ENCODE measurements at places on chromosomes 1 and 21.

- no peak for DNase-seq
Observed at GRCh38 chr1:243489681-243490546, 234.1 kb downstream of the SDCCAG8 start.

- no peak for DNase-seq
Observed at GRCh38 chr1:81731989-81732388, 68.7 kb upstream of the ADGRL2 start.

DNA sequence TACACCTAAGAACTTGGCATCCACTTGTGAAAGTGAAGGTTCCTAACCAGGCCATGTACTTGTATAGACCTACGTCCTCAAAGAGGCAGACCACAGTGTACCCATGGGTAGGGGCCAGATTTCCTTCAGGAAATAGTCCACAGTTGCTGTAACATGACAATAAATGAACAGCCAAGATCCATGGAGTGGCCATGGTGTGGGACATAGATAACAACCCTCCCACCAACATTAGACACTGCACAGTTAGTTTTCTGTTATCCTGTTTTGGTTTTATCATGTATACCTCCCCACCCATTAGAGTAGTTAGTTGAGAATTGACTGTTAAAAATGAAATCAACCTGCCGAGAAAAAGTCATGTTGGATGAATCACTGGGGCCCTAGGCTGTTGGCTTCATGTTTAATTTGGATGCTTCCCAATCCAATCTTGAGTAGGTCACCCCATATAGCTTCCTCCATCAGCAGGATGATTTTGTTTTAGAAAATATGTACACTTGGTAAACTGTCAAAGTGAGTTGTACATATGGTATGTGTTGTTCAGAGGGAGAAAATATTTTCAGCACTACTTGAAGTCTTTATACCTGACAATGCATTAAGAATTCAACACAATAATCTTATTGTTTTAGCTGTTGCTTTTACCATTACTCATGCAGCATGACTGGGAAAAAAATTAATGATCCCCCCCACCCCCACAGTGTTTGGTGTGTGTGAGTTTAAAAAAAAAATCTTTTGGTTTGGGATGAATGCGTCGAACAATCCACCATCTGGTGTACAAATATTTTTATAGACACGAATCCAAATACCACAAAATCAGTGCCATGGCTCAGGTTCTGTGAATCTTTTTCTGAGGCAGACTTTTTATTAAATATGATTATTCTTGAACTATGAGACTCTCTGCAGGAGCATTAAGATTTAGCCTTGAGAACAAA, 88.3 kb upstream of the ARHGAP29 start:
- DNase-seq: no peak

- no peak for DNase-seq
Observed at GRCh38 chr1:2045468-2046173, 4.6 kb upstream of the PRKCZ start.

- DNase-seq: no peak
Observed at GRCh38 chr1:215845234-215845891, 278.3 kb downstream of the KCTD3 start.

DNA sequence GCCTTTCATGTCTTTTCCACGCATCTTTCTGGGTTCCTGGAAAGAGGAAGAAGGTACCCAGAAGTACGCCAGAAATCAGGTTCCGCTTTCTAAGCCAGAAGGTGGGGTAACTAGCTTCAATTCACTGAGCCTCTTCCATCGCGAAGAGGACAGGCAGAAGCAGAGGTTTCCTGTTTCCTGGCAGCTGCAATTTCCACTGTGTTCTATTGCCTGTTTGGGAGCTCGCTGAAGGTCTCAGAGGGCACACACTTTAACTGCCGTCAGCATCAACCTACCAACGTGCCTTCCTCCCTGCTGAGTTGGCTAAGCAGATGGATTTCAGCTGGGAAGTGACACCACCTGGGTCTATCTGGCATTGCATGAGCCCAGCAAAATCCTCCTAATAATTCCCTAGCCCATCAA, 10.0 kb downstream of the NCF2 start:
- peak; percentile 38 for DNase-seq

- DNase-seq: no peak
Observed at GRCh38 chr1:162663589-162664106, 31.4 kb downstream of the DDR2 start.

DNA sequence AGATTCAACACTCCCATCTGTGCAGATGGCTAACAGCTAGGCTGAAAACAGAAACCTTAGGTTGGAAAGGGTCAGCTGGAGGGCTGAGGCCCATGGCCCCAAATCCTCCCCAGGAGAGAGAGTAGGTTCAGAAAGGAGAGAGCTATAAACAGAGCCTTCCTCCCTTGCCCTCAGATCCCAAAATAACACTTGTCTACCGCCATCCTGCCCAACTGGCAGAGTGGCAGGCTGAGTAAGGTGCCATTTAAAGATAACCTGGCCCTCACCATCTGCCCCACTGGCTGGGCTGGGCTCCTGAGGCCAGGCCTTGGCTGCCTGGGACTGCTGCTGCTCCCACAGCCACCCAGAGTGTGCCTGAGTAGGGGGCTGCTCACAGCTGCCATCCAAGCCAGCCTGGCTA, 4.3 kb upstream of the SHISA4 start:
- peak; percentile 44 for DNase-seq

DNA sequence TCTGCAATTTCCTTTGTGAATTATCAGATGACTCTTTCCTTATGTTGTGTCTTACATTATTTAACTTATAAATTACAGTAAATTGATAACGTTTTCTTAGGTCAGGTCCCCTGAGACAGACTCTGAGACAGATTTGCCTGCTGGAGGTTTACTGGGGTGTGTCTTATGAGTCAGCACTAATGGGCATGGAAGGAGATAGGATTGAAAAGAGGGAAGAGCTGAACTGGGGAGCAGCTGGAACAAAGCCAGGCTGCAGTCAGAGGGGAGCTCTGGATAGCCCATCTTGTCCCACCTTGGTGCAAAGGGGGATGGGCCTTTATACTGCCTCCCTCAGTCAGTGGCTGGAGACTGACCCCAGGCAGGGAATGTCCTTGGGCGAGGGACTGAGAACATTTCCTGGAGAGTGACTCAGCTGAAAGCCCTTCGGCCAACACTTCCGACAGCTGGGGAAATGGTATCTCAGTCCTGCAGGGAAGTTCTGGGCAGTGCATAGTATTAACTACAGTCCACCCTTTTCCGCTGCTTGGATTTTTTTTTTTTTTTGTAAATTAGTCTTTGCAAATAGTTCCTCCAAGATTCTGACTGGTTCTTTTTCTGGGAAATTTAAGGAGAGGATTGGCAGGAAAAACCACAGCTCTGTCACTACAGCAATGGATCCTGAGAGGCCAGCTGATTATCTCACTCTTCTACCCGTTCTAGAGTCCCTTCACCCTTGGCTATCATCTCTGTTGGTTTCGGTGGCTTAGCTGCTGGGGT, 39.1 kb upstream of the CDC42BPA start:
- peak; percentile 9 for DNase-seq

- DNase-seq: peak; percentile 8
Observed at GRCh38 chr1:88998716-88999115, 6.3 kb upstream of the KYAT3 start.

DNA sequence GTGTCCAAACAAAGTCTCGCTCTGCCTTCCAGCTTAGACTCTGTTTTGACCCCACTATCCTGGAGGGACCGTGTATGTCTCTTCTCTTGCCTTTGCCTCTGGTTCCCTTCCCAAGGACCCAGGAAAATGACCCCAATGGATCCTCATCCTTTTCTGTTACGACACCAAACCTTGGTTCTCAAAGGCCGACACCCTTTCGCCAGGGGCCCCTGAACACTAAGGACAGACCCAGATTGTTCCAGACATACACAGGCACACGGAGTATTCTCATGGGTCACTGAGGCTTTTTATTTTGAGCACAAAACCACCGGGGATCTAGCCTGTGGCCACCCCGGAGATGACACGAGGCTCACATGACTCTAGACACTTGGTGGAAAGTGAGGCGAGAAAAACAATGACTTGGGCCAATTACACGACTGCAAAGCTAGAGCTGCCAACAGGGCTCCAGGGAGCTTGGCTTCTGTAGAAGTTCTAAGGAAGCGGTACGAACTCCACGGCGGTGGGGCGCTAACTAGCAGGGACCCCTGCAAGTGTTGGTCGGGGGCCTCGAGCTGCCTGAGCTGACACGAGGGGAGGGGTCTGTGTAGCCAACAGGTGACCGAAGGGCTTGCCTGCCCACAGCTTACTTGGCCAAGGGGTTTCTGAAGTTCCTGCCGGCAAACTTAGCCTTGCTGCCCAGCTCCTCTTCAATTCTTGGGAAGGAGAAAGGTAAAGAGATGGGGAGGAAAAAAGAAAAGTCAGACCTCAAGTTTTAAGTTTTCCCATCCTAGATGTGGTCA, 17.6 kb downstream of the ENO1 start:
- no peak for DNase-seq

DNA sequence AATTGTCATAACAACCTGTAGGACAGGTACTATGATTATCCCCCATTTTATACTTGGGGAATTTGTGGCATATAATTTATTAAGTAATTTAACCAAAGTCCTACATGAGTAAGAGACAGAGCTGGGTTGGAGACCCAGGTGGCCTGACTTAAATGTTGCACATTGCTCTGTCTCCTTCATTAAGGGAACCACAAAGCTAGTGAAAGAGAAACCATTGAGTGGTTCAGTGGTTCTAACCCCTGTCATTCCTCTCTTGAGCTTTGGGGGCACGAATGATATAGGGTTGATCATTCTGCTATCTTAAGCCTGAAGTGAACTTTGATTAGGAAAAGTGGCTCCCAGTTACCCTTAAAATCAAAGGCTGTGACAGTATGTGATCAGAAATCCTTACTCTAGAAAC, 5.3 kb upstream of the MAP3K7CL start:
- no peak for DNase-seq

DNA sequence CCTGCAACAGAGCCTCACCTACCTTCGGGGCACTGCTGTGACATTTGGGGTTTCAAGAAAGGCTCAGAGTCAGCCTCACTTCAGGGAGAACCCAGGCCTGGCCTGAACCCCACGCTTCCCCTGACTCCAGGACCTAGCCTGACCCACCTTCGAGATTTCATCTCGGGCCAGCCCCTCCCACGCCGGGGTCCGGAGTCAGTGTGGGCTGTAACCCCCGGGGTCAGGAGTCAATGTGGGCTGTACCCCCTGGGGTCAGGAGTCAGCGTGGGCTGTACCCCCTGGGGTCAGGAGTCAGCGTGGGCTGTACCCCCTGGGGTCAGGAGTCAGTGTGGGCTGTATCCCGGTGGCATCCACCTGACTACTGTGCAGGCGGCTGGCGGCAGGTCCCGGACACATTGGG, 183.0 kb upstream of the RAB4A start:
- DNase-seq: no peak

DNA sequence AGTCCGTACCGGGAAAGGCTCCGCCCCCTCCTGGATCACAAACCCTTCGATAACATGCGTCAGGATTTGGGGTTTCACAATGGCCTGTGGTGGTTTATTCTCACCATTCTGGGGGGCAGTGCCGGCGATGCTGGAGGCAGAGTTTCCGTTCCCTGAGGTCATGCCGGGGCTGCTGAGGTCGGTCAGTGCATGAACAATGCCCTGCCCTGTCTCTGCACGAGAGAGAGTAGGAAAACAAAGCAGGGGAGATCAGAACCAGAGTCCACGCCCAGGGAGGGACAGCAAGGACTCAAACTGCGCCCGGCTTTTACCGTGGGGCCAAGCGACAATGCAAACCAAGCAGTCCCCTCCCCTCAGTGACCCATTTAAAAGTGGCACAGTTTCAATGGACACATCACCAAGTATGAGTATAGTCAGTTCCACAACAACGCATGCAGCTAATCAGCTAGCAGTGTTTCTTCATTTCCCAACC, 13.2 kb upstream of the A3GALT2 start:
- no peak for DNase-seq

- DNase-seq: no peak
Observed at GRCh38 chr1:30028283-30028682, 695.1 kb downstream of the MATN1 start.

DNA sequence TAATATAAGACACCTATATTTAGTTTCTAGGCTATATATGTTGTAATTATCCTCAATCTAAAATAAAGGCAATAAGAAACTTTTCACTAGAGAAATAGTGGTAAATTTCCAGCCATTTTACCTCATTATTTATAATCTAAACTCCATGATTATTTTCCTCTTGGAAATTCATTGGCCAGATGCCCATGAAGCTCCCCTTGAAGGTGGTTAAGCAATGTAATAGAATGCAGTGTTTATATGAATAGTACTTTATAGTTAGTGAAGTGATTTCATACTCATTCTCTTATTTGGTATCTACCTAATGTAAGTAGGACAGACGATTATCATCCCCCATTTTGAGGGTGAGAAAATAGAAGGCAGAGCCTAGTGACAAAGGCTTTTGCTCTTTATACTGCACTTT, 26.5 kb downstream of the NFYC start:
- DNase-seq: no peak

GRCh38 chr21:34695434-34695833, 26.6 kb downstream of the CLIC6 start:
- DNase-seq: no peak

DNA sequence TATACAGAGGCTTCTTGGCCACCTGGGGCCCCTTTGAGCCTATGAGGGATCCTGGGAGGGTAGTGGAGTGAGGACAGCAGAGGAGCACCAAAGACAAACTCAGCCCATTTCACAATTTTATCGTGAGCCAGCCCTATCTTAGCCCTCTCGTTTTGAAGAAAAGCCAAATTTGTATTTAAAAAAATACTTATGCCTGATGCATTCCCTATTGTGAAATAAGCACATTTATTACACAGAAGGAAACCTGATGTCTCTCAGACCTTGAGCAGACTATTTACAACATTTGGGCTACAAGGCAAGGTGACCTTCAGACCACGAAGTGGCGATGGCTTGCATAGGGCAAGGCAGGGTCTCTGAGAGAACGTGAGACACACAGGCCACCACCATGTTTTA, 41.3 kb upstream of the H6PD start:
- DNase-seq: no peak

- DNase-seq: no peak
Observed at GRCh38 chr1:117094841-117095604, 26.5 kb downstream of the TRIM45 start.

DNA sequence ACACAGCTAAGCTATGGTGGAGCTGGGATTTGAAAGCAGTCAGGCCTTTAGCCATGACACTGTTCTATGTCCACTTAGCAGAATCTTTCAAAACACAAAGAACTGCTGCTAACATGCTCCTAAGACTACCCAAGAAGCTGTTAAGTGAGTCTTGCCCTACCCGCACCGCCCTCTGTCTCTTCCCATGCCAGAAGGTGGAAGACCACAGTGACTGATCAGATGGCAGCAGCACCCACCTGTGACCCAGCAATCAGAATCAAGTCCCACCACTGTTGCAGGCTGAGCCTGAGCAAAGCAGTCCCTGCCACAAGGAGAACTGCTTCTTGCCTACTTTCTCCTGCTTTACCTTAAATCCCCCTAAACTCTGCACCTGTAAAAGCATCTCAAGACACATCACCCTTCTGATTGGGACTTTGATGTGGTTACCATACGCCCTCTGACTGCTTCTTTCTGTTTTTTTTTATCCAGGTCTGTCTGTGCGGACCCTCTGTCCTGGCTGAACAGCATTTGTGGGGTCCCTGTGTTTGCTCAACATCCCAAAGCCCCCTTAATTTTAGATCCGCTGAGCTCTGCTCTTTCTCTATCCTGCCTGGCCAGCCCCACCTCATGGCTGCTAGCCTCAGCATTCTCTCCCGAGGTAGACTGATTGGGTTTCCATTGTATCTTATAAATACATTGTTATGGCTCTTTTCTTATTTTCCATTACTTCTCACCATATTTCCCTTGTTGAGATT, 16.0 kb downstream of the IRF2BP2 start:
- no peak for DNase-seq

Data from DMS 273 treated with DMSO at 0.1 percent for 48 hours (cell line).